Adipose tissue (tissue), 3 donors: ENCODE measurements at places on chromosomes 2 and 18. TPM values are rescaled to one million over a fixed set of nuclear protein-coding genes. Genes with fewer than 3 reads are reported as not detected.

The LCT gene
- polyA plus RNA-seq, result 0.02 TPM

The CNGA3 gene
- 0.01 TPM for polyA plus RNA-seq

The CCDC68 gene
- 8.1 TPM for polyA plus RNA-seq

The IL1F10 gene
- not detected for polyA plus RNA-seq

The ACKR3 gene
- polyA plus RNA-seq, result 36.0 TPM

The FLACC1 gene
- polyA plus RNA-seq, result 1.1 TPM

The NAT8 gene
- not detected for polyA plus RNA-seq

The IAH1 gene
- polyA plus RNA-seq, result 64.8 TPM

The FARSB gene
- 14.3 TPM for polyA plus RNA-seq

The WNT10A gene
- not detected for polyA plus RNA-seq

The RAB27B gene
- 1.2 TPM for polyA plus RNA-seq

The IL1B gene
- polyA plus RNA-seq, result 17.8 TPM

The REG3A gene
- polyA plus RNA-seq, result 1.2 TPM

The RAMP1 gene
- 103 TPM for polyA plus RNA-seq

The UPP2 gene
- not detected for polyA plus RNA-seq

The GBX2 gene
- not detected for polyA plus RNA-seq

The B3GNT7 gene
- 4.5 TPM for polyA plus RNA-seq

The DHRS9 gene
- 4.0 TPM for polyA plus RNA-seq

The NPHP1 gene
- polyA plus RNA-seq, result 1.9 TPM

The HAAO gene
- 10.9 TPM for polyA plus RNA-seq

The DES gene
- 25.4 TPM for polyA plus RNA-seq

The BMP10 gene
- 0.45 TPM for polyA plus RNA-seq

The GIGYF2 gene
- 23.6 TPM for polyA plus RNA-seq

The ABHD3 gene
- polyA plus RNA-seq, result 18.0 TPM

The DSG4 gene
- 0.01 TPM for polyA plus RNA-seq

The PDK1 gene
- 5.6 TPM for polyA plus RNA-seq

The GAL3ST2 gene
- polyA plus RNA-seq, result not detected

The EGR4 gene
- 0.28 TPM for polyA plus RNA-seq

The MC4R gene
- polyA plus RNA-seq, result not detected

The LYG2 gene
- polyA plus RNA-seq, result not detected

The FAM210A gene
- 3.2 TPM for polyA plus RNA-seq

The HS1BP3 gene
- 11.9 TPM for polyA plus RNA-seq

The CACNB4 gene
- 0.10 TPM for polyA plus RNA-seq

The HOXD8 gene
- 0.84 TPM for polyA plus RNA-seq

The GPR45 gene
- polyA plus RNA-seq, result not detected

The DLX1 gene
- polyA plus RNA-seq, result not detected

The TIGD1 gene
- polyA plus RNA-seq, result 1.3 TPM
